ENCODE measurements at places on chromosomes 7 and 10.

- no peak overlapping the region for H3K27ac ChIP-seq
- H3K27me3 ChIP-seq, result no peaks in the 10 kb centered on the region
- DNase-seq, result no peak
- no peaks in the 10 kb centered on the region for H3K4me1 ChIP-seq
- H3K4me3 ChIP-seq, result no peak overlapping the region
These were observed 10.2 kb upstream of the HSPA12A start for GRCh38 chr10:116752563-116752962.

- H3K36me3 ChIP-seq, result no peaks in the 10 kb centered on the region
- no peak for DNase-seq
- H3K4me1 ChIP-seq, result no peaks in the 10 kb centered on the region
- no peak overlapping the region for H3K27ac ChIP-seq
- H3K27me3 ChIP-seq, result no peaks in the 10 kb centered on the region
- no peak overlapping the region for H3K4me3 ChIP-seq
These were observed 128.4 kb upstream of the RSU1 start for GRCh38 chr10:16945593-16945992.

DNA sequence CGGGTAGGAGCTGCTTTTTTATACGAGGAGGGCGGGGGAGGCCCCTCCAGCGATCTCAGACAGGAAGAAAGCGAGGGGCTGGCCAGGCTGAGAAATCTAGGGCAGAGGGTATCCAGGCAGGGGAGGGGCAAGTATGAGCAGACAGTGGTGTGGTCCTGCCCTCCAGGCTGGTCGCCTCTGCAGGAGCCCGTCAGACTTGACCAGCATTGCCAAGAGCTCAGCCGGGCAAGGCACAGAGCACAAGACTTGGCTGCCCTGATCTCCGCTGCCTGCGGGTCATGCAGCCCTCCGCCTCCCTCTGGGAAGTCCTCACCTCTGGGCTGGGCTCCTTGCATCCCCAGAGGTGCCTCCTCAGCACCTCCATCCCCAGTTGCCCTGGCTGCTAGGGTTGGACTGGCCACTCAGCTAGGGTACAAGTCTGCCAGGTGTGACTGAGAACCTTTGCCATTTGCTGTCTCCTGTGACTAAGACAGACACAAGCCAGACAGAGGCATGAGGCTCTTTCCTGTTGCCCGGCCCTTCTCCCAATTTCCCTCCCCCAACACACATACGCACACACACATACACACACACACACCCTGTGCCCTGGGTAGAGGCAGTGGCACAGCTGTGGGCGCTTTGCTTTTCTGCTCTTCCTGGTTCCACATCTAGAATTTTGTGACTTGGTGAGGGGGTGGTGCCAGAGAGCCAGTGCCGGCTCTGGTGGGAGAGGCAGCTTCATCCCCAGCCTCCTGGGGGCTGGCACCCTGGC, 59.1 kb upstream of the PPIF start:
- H3K27ac ChIP-seq, result no peak overlapping the region
- no peaks in the 10 kb centered on the region for H3K27me3 ChIP-seq
- H3K36me3 ChIP-seq, result peaks cover 3% of the 10 kb centered on the region
- DNase-seq, result no peak

- no peaks in the 10 kb centered on the region for H3K36me3 ChIP-seq
- H3K27ac ChIP-seq, result no peak overlapping the region
- H3K27me3 ChIP-seq, result no peaks in the 10 kb centered on the region
- H3K4me1 ChIP-seq, result no peaks in the 10 kb centered on the region
These were observed 572.4 kb upstream of the MGMT start for GRCh38 chr10:128894641-128895040.

DNA sequence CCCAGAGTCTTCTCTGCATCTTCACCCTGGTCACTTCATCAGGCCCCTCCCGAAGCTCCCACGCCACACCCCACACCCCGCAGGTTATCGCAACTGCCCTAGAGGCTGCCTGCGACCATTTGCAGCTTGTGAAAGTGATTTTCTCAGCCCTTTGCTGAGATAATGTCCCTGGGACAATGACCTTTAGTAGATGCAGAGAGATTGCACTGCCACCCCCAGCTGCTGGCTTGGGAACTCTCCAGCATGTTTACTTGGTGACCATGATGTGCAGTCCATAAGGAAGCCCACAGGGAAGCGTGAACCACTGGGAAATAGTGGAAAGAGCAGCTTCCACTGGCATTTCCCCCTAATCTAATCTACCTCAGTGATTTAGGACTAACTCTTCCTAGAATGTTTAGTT, 97.3 kb downstream of the WNT2 start:
- no peaks in the 10 kb centered on the region for H3K4me1 ChIP-seq
- no peak for DNase-seq
- no peaks in the 10 kb centered on the region for H3K36me3 ChIP-seq

GRCh38 chr10:91772869-91773268, 25.4 kb upstream of the TNKS2 start:
- no peak for DNase-seq
- no peaks in the 10 kb centered on the region for H3K36me3 ChIP-seq
- no peak overlapping the region for H3K27ac ChIP-seq

- H3K27ac ChIP-seq, result no peak overlapping the region
- H3K27me3 ChIP-seq, result peaks cover 20% of the 10 kb centered on the region
- no peak for DNase-seq
- no peaks in the 10 kb centered on the region for H3K36me3 ChIP-seq
These were observed 1.6 kb downstream of the PDGFA start for GRCh38 chr7:517774-518629.

DNA sequence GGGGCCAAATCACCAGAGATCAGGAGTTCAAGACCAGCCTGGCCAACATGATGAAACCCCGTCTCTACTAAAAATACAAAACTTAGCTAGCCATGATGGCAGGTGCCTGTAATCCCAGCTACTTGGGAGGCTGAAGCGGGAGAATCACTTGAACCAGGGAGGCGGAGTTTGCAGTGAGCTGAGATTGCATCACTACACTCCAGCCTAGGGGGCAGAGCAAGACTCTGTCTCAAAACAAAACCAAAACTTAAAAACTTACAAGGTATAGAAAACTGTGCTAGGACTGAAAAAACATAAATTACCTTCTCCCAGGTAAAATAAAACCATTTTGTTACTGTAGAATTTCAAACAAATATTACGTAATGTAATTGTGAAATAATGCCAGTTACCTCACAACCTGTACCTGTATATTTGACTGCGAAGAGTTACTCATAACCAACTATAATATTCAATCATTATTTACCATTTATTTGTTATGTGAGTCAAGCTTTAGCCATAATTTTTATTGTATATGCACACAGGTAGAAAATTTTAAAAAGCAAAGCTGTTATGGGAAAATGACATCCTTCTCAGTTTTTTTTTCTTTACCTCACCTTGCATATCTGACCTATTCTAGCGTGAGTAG, 180.9 kb downstream of the SEMA3A start:
- no peak for DNase-seq
- H3K4me1 ChIP-seq, result no peaks in the 10 kb centered on the region
- no peak overlapping the region for H3K4me3 ChIP-seq
- H3K36me3 ChIP-seq, result no peaks in the 10 kb centered on the region
- H3K27me3 ChIP-seq, result no peaks in the 10 kb centered on the region

GRCh38 chr10:102426803-102427287, 5.5 kb downstream of the CUEDC2 start:
- H3K36me3 ChIP-seq, result peaks cover 5% of the 10 kb centered on the region
- peaks cover 3% of the 10 kb centered on the region for H3K4me1 ChIP-seq
- H3K4me3 ChIP-seq, result no peak overlapping the region

DNA sequence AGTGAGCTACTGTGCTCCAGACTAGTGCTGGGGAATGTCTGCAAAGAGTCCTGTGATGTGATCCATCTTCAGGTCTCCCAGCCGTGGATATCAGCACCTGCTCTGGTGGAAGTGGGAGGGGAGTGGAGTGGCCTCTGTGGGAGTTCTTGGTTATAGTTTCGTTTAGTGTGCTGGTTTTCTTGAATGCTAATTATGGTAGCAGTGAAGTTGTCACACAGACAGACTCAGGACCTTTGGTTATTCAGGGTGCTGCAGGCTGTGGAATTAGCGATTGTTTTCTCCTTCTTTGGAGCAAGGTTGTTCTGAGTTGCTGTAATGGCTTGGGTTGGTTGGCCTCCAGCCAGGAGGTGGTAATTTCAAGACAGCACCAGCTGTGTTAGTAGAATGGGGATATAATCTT, 132.7 kb upstream of the HGF start:
- no peak for DNase-seq
- H3K27me3 ChIP-seq, result no peaks in the 10 kb centered on the region
- H3K27ac ChIP-seq, result no peak overlapping the region
- H3K36me3 ChIP-seq, result no peaks in the 10 kb centered on the region
- no peaks in the 10 kb centered on the region for H3K4me1 ChIP-seq
- H3K4me3 ChIP-seq, result no peak overlapping the region

- H3K4me3 ChIP-seq, result no peak overlapping the region
- H3K36me3 ChIP-seq, result no peaks in the 10 kb centered on the region
- DNase-seq, result no peak
- no peak overlapping the region for H3K27ac ChIP-seq
These were observed 43.8 kb downstream of the ENO4 start for GRCh38 chr10:116892907-116893685.

DNA sequence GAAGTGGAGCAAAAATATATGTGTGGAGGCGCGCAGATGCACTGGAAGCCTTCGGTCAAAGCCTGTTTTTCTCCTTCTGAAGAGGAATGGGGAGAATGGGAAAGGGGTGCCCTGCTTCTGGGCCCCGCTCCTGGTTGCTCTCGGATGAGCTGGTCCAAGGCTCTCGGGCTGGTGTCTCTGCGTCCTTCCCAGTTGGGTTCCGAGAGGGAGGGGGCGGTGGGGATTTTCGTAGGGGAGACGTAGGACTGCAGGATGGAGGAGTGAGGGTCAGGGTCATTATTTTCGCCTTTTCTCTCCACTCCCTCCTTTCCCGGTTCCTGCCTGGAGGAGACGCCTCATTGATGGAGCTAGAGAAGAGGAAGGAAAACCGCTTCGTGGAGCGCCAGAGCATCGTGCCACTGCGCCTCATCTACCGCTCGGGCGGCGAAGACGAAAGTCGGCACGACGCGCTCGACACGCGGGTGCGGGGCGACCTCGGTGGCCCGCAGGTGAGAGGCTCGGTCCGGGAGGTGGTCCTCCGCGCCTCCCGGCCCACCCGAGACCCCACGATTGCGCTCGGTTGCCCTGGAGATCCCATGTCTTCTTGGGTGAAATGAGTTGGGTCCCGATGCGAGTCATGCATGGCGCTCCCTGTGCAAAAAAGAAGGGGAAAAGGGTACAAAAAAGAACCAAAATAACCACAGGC, 790 bp downstream of the ADAM22 start:
- peaks cover 2% of the 10 kb centered on the region for H3K36me3 ChIP-seq
- no peak overlapping the region for H3K27ac ChIP-seq
- no peaks in the 10 kb centered on the region for H3K27me3 ChIP-seq
- no peak for DNase-seq
- no peaks in the 10 kb centered on the region for H3K4me1 ChIP-seq
- H3K4me3 ChIP-seq, result peak overlapping the region; percentile 51

DNA sequence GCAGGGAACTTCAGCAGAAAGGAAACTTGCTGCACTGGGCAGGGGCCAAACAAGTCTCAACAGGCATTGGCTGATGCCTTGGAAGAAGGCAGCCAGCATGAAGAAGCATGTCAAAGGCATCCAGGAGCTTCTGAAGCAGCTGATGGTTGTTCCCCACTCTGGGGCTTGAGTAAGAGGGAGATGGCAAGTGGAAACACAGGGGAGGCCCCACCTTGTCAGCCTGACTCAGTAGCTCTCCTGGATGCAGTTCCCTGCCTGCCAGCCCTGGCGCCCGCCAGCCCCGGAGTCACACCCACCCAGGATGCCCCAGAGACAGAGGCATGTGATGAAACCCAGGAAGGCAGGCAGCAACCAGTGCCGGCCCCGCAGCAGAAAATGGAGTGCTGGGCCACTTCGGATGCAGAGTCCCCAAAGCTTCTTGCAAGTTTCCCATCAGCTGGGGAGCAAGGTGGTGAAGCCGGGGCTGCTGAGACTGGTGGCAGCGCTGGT, 96.5 kb downstream of the TACC2 start:
- no peaks in the 10 kb centered on the region for H3K27me3 ChIP-seq
- H3K4me1 ChIP-seq, result no peaks in the 10 kb centered on the region
- no peaks in the 10 kb centered on the region for H3K36me3 ChIP-seq

DNA sequence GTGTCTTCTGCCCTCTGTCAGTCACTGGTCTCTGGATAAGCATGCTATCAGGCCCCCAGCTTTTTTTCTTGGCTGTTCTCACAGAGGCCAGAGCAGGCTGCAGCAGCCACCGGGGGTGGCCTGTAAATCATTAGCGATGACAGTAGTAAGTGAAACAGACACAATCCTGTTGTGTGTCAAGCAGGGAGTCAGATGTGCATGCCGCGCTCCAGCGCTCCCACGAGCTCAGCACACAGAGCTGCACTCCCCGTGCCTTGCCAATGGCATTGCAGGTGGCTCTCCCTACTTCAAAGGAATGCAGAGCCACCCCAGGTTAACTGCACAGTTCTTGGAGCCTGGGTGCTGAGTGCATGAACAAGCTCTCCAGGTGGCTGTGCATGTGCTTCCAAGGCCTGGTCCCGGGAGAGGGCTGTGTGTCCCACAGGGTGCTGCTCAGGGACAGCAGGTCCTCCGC, 226.1 kb downstream of the GLRX3 start:
- H3K4me1 ChIP-seq, result no peaks in the 10 kb centered on the region
- no peaks in the 10 kb centered on the region for H3K36me3 ChIP-seq
- H3K27ac ChIP-seq, result no peak overlapping the region
- no peak for DNase-seq
- H3K27me3 ChIP-seq, result no peaks in the 10 kb centered on the region

- H3K4me1 ChIP-seq, result peaks cover 2% of the 10 kb centered on the region
- H3K4me3 ChIP-seq, result no peak overlapping the region
- H3K27ac ChIP-seq, result no peak overlapping the region
- H3K36me3 ChIP-seq, result no peaks in the 10 kb centered on the region
These were observed 7.5 kb downstream of the MRPL32 start for GRCh38 chr7:42939457-42940240.

- no peak overlapping the region for H3K4me3 ChIP-seq
- no peaks in the 10 kb centered on the region for H3K4me1 ChIP-seq
- DNase-seq, result no peak
- no peak overlapping the region for H3K27ac ChIP-seq
- H3K36me3 ChIP-seq, result no peaks in the 10 kb centered on the region
These were observed 192.2 kb downstream of the DIP2C start for GRCh38 chr10:497289-497688.

- no peaks in the 10 kb centered on the region for H3K36me3 ChIP-seq
- H3K27me3 ChIP-seq, result no peaks in the 10 kb centered on the region
- H3K27ac ChIP-seq, result no peak overlapping the region
- peaks cover 5% of the 10 kb centered on the region for H3K4me1 ChIP-seq
These were observed 102.7 kb downstream of the CUBN start for GRCh38 chr10:17026686-17027485.

DNA sequence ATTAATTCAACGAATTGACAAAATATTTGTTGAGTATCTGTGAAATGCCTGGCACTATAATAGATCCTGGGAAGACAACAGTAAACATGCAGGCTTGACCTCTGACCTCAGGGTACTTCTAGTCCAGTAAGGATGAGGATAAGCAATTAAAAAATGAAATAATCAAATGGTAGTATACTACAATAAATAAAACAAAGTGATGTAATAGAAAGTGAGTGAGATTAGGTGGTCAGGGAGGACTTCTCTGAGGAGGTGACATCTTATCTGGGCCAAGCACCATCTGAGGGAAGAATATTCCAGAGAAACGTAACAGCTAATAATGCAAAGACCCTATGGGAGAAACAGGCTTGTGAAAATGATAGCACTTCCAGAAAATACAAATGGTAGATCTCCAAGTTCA, 50.1 kb upstream of the RHOBTB1 start:
- DNase-seq, result no peak
- H3K27ac ChIP-seq, result no peak overlapping the region
- no peaks in the 10 kb centered on the region for H3K36me3 ChIP-seq
- no peak overlapping the region for H3K4me3 ChIP-seq

GRCh38 chr10:22570733-22571430, 143.5 kb downstream of the PIP4K2A start:
- no peaks in the 10 kb centered on the region for H3K27me3 ChIP-seq
- peaks cover 4% of the 10 kb centered on the region for H3K4me1 ChIP-seq
- no peak for DNase-seq
- no peak overlapping the region for H3K4me3 ChIP-seq

Measured in iPS DF 6.9 (cell line).